ENCODE measurements at places on chromosomes 5 and 9. TPM values are rescaled to one million over a fixed set of nuclear protein-coding genes. Genes with fewer than 3 reads are reported as not detected.

C8G gene
- 0.85 TPM for total RNA-seq

UAP1L1 gene
- total RNA-seq: 19.1 TPM

RPL35 gene
- 1,403 TPM for total RNA-seq

SPINK5 gene
- not detected for total RNA-seq

TARS1 gene
- total RNA-seq: 190 TPM

ZNF454 gene
- not detected for total RNA-seq

ST8SIA4 gene
- total RNA-seq: 36.1 TPM

FOXD4 gene
- total RNA-seq: 0.71 TPM

OBP2B gene
- total RNA-seq: not detected

RGS14 gene
- total RNA-seq: 132 TPM

DDX4 gene
- total RNA-seq: 0.48 TPM

ADAMTS6 gene
- total RNA-seq: 2.9 TPM

SLC36A3 gene
- total RNA-seq: not detected

HACD4 gene
- total RNA-seq: 15.0 TPM

BNC2 gene
- not detected for total RNA-seq

FBP2 gene
- not detected for total RNA-seq

SH3GL2 gene
- total RNA-seq: not detected

DIPK1B gene
- total RNA-seq: not detected

JAK2 gene
- total RNA-seq: 55.4 TPM

CD72 gene
- 5.4 TPM for total RNA-seq

EIF4E1B gene
- total RNA-seq: not detected

SLC46A2 gene
- not detected for total RNA-seq

NUTM2G gene
- not detected for total RNA-seq

GRIN3A gene
- total RNA-seq: not detected

TMEM38B gene
- total RNA-seq: 8.7 TPM

SPZ1 gene
- total RNA-seq: not detected

TAL2 gene
- not detected for total RNA-seq

CAPSL gene
- not detected for total RNA-seq

PCDHB16 gene
- not detected for total RNA-seq

GPR21 gene
- 0.94 TPM for total RNA-seq

ANKRD31 gene
- total RNA-seq: 0.17 TPM

PRR16 gene
- not detected for total RNA-seq

C5orf58 gene
- total RNA-seq: not detected

SLC4A9 gene
- 0.44 TPM for total RNA-seq

NTRK2 gene
- total RNA-seq: 2.3 TPM

PLAC8L1 gene
- total RNA-seq: 0.47 TPM

TRPM6 gene
- total RNA-seq: not detected

ADAMTSL2 gene
- total RNA-seq: not detected

TTLL11 gene
- total RNA-seq: 2.6 TPM

LHX3 gene
- not detected for total RNA-seq

MCC gene
- 2.9 TPM for total RNA-seq

BRINP1 gene
- not detected for total RNA-seq

SH2D3C gene
- total RNA-seq: 67.9 TPM

Data from activated CD4-positive, alpha-beta T cell treated with anti-CD3 and anti-CD28 coated beads, Interleukin-2, amount 10 ng/mL, durations not matched to agents 7 days and 5 days (primary cell).